ENCODE measurements at places on chromosomes 4 and X. TPM values are rescaled to one million over a fixed set of nuclear protein-coding genes. Genes with fewer than 3 reads are reported as not detected.

Gene VEGFC
- total RNA-seq: not detected

Gene FAM47A
- total RNA-seq: not detected

Gene CT45A5
- not detected for total RNA-seq

Gene SLC16A2
- 0.40 TPM for total RNA-seq

Gene NUP62CL
- total RNA-seq: 1.1 TPM

Gene ITIH6
- not detected for total RNA-seq

- no peak overlapping the region for H3K4me3 ChIP-seq
- peak; percentile 70 for DNase-seq
- no peak overlapping the region for H3K27ac ChIP-seq
- H3K27me3 ChIP-seq: no peaks in the 10 kb centered on the region
- H3K4me1 ChIP-seq: peaks cover 33% of the 10 kb centered on the region
Measured at GRCh38 chrX:124338733-124339514, 6.5 kb downstream of the TEX13D start.

DNA sequence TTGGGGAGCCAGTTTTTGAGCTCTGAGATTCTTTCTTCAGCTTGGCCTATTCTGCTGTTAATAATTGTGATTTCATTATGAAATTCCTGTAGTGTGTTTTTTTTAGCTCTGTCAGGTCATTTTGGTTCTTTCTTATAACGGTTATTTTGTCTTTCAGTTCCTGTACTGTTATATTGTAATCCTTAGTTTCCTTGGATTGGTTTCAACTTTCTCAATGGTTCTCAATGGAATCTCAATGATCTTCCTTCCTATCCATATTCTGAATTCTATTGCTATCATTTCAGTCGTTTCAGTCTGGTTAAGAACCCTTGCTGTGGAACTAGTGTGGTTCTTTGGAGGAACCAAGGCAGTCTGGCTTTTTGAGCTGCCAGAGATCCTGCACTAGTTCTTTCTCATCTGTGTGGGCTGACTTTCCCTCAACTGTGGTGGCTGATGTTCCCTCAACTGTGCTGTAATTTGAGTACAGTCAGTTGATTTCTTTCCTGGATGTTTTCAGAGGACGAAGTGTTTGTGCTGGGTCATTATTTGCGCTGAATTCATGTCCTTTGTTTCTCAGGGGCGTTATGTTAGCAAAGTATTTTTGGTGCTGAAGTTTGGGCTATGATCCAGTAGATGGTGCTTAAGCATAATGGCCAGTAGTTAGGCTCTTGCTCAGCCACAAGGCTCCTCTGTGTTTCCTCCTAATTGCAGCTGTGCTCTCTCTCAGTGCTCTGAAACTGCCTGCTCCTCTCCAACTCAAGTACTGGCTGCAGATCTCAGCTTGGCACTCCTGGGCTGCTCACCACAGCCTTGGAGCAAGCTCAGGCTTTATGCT lies 27.5 kb downstream of the ENPEP start:
- no peaks in the 10 kb centered on the region for H3K4me1 ChIP-seq
- no peaks in the 10 kb centered on the region for H3K36me3 ChIP-seq
- no peak for DNase-seq
- H3K27ac ChIP-seq: no peak overlapping the region
- peaks cover 12% of the 10 kb centered on the region for H3K27me3 ChIP-seq
- no peak overlapping the region for H3K4me3 ChIP-seq

DNA sequence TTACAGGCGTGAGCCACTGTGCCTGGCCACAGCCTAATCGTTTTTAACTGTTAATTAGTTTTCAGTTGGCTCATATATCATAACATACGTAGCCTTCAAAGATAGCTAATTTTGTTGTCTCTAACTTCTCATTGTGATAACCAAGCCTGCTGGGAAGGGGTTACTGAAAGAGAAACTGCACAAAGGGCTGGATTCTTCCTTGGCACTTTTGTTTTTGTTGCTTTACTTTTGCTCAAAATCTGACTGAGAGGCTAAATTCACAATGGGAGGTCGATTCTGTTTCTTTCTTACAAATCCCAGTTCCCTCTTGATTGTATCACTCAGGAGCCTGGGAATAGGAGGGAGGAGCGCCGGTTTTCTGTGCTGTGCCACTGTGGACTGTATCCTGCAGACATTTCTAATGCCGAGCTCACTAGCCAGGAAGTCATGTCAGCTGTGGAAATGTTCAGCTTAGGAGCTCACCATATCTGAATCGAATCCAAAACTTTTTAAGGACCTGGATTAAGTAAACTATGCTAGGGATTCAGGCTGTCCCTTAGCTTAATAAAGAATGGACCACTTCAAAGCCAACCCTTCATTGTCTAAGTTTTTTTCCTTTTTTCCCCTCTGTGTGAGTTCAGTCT lies 120.5 kb upstream of the FAT1 start:
- H3K27ac ChIP-seq: no peak overlapping the region
- no peaks in the 10 kb centered on the region for H3K27me3 ChIP-seq
- H3K4me3 ChIP-seq: no peak overlapping the region

DNA sequence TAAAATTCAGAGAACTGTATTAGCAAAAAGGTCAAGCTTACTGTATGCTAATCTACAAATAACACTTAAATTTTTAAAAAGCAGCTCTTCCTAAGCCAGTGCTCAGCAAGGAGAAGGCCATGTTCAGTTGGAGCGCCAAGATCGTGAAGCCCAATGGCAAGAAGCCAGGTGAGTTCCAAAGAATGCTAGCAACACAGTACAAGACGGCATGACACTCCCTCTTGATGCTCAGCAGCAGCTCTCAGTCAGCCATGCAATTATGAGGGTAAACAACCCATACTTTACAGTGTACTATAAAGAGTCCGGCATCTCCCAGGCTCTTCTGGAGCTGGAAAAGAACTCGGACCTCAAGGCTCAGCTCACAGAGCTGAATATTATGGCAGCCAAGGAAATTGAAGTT lies 34.9 kb downstream of the STX18 start:
- no peak overlapping the region for H3K4me3 ChIP-seq
- DNase-seq: no peak
- H3K36me3 ChIP-seq: peaks cover 3% of the 10 kb centered on the region
- H3K27me3 ChIP-seq: no peaks in the 10 kb centered on the region
- H3K4me1 ChIP-seq: peaks cover 14% of the 10 kb centered on the region
- H3K27ac ChIP-seq: no peak overlapping the region

DNA sequence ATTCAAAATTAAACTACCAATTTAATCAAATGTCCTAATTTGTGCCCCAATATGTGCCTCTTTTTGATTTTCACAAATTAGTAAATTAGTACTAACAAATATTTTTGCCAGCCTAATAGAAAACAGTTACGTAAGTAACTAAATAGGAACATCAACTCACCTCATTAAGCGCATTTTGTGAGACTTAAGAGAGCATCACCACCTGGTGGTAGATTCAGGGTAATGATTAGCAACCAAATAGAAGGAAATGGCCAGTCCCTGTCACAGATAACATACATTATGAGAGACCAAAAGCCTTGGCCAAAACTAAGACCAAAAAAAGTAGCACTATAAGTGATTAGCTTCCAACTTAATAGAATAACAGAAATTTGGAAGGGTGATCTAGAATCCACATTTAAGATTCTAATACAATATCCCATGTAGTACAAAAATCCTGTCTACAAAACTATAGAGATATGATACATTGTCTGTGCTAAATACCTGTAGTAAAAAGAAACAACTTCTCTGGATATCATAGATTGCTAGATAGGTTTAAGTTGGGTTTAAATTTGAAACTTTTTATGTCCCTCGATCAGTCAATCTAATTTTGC lies 46.7 kb downstream of the C4orf46 start:
- no peaks in the 10 kb centered on the region for H3K36me3 ChIP-seq
- H3K4me1 ChIP-seq: no peaks in the 10 kb centered on the region
- H3K4me3 ChIP-seq: no peak overlapping the region

- peak; percentile 89 for DNase-seq
- H3K27ac ChIP-seq: no peak overlapping the region
- H3K4me3 ChIP-seq: no peak overlapping the region
- H3K4me1 ChIP-seq: peaks cover 42% of the 10 kb centered on the region
- no peaks in the 10 kb centered on the region for H3K27me3 ChIP-seq
Measured at GRCh38 chr4:102449751-102450352, 51.3 kb upstream of the NFKB1 start.

- no peak overlapping the region for H3K4me3 ChIP-seq
- no peak overlapping the region for H3K27ac ChIP-seq
- H3K36me3 ChIP-seq: peaks cover 35% of the 10 kb centered on the region
- H3K27me3 ChIP-seq: no peaks in the 10 kb centered on the region
- no peak for DNase-seq
Measured at GRCh38 chr4:109465069-109465468, 31.5 kb downstream of the SEC24B start.

DNA sequence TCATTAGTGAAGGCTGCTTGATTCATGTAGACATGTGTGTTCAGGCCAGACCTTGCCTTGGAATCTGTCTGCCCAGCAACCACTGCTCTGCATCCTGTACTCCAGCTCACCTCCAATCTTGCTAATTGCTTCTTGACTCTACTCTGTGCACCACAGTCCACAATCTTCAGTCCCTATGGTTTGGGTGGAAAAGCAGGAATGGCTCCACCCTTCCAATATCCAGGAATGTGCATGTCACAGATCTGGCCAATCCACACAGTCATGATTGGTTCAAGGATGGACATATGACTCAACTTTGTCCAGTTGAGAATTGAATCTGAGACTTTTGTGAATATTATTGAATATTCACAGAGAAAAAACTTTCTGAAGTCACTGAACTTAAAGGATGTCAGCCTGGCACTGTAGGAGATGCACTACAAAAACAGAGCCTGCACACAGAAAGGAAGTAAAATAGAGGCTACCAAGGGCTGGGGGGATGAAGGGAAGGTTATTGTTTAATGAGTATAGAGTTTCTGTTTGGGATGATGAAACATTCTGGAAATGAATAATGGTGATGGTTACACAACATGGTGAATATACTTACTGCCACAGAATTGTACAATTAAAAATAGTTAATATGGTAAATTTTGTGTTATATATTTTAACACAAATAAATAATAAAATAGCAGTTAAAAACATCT lies 161.3 kb upstream of the USP38 start:
- no peak overlapping the region for H3K4me3 ChIP-seq
- no peaks in the 10 kb centered on the region for H3K27me3 ChIP-seq
- peaks cover 9% of the 10 kb centered on the region for H3K4me1 ChIP-seq
- H3K36me3 ChIP-seq: no peaks in the 10 kb centered on the region
- no peak for DNase-seq
- H3K27ac ChIP-seq: no peak overlapping the region

DNA sequence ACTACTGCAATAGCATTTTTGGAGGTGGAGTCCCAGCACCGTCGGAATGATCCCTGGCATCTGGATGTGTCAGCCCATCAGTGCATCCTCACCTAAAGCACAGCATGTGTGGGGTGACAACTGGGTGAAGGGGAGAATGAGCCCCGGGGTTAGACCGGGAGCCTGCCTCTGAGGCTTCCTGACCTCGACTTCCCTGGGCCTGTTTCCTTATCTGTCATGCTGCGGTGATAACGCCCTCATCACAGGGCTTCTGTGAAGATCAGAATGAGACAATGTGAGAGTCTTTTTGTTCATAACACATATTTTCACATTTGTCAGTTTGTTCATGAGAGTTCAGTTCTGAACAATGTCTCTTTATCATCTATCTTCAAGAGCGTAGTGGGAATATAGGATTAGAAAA lies 31.1 kb upstream of the PDLIM3 start:
- H3K4me1 ChIP-seq: no peaks in the 10 kb centered on the region
- H3K4me3 ChIP-seq: no peak overlapping the region
- DNase-seq: no peak
- no peaks in the 10 kb centered on the region for H3K36me3 ChIP-seq

DNA sequence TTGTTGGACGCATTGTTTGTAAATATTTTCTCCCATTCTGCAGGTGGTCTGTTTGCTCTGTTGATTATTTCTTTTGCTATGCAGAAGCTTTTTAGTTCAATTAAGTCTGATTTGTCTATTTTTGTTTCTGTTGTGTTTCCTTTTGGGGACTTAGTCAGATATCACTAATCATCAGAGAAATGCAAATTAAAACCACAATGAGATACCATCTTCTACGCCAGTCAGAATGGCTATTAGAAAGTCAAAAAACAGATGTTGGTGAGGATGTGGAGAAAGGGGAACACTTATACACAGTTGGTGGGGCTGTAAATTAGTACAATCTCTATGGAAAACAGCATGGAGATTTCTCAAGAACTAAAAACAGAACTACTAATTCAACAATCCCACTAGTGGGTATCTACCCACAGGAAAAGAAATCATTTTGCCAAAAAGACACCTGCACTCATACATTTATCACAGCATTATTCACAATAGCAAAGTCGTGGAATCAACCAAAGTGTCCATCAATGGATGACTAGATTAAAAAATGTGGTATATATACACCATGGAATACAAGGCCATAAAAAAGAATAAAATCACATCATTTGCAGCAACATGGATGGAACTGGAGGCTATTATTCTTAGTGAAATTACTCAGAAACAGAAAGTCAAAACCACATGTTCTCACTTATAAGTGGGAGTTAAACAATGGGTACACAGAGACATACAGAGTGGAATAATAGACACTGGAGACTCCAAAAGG lies 8.1 kb downstream of the COQ2 start:
- peaks cover 23% of the 10 kb centered on the region for H3K4me1 ChIP-seq
- no peak for DNase-seq
- H3K4me3 ChIP-seq: peak overlapping the region; percentile 33
- peaks cover 55% of the 10 kb centered on the region for H3K36me3 ChIP-seq
- H3K27me3 ChIP-seq: no peaks in the 10 kb centered on the region

DNA sequence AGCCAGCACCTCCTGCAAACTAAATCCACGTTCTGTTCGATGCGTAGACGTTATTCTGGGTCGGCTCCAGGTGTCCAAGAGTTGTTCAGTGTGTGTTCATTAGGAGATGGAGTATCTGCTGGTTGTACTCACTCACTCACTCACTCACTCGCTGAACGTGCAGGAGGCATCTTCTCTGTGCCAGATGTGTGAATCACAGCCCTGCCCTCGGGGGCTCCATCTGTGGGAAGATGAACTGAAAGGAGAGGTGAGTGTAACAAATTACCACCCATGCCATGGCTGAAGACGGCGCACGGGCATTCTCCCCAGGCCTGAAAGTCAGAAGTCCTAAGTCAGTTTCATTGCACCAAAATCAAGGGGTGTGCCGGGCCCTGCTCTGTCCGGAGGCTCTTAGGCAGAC lies 16.1 kb downstream of the NSG1 start:
- no peak for DNase-seq
- no peaks in the 10 kb centered on the region for H3K36me3 ChIP-seq
- H3K4me1 ChIP-seq: no peaks in the 10 kb centered on the region
- H3K4me3 ChIP-seq: no peak overlapping the region
- peaks cover 2% of the 10 kb centered on the region for H3K27me3 ChIP-seq

DNA sequence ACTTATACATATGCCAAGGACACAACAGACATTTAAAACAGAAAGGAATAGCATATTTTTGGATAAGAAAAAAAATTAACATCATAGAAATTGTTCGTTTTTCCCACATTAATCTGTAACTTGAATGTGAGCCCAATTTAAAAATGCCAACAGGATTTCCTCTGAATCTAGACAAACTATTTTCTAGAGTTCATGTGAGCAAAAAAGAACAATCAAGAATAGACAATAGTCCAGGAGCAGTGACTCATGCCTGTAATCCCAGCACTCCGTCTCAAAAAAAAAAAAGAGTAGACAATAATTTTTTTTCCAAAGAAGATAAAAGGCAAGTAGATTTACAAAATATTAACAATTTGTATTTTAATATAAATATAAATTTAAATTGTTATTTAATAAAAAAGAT lies 73.7 kb upstream of the DUSP21 start:
- H3K36me3 ChIP-seq: no peaks in the 10 kb centered on the region
- DNase-seq: no peak
- no peaks in the 10 kb centered on the region for H3K4me1 ChIP-seq
- no peak overlapping the region for H3K4me3 ChIP-seq
- H3K27ac ChIP-seq: no peak overlapping the region

- peaks cover 41% of the 10 kb centered on the region for H3K36me3 ChIP-seq
- no peak for DNase-seq
- H3K27me3 ChIP-seq: no peaks in the 10 kb centered on the region
- H3K27ac ChIP-seq: no peak overlapping the region
- H3K4me1 ChIP-seq: no peaks in the 10 kb centered on the region
Measured at GRCh38 chr4:106092361-106093040, 197.2 kb downstream of the NPNT start.
